ENCODE measurements at places on chromosomes 5 and 9. TPM values are rescaled to one million over a fixed set of nuclear protein-coding genes. Genes with fewer than 3 reads are reported as not detected.

Gene HSPA5
- 40.9 TPM for total RNA-seq

Gene SLCO4C1
- total RNA-seq: not detected

Gene SLC27A6
- not detected for total RNA-seq

Gene PRRX2
- not detected for total RNA-seq

Gene ALDOB
- not detected for total RNA-seq

Gene ARHGEF28
- not detected for total RNA-seq

Gene TTC33
- total RNA-seq: 18.5 TPM

Gene PCDHA3
- total RNA-seq: not detected

Gene C5orf34
- total RNA-seq: 15.7 TPM

Gene CCNG1
- total RNA-seq: 109 TPM

Gene ST8SIA4
- 20.4 TPM for total RNA-seq

Gene SLC35D2
- total RNA-seq: 0.51 TPM

Gene LCN2
- not detected for total RNA-seq

Gene GARIN3
- not detected for total RNA-seq

Gene EDIL3
- total RNA-seq: not detected

Gene LCN15
- total RNA-seq: not detected

Gene ADCY2
- not detected for total RNA-seq

Gene PRKACG
- total RNA-seq: not detected

Gene SPATA6L
- total RNA-seq: 0.22 TPM

Gene DMGDH
- total RNA-seq: not detected

Gene MTMR12
- 126 TPM for total RNA-seq

Gene FABP6
- 0.69 TPM for total RNA-seq

Gene ARID3C
- total RNA-seq: 0.48 TPM

Gene ECM2
- total RNA-seq: 0.11 TPM

Gene IL13
- not detected for total RNA-seq

Gene NR5A1
- not detected for total RNA-seq

Gene TLE1
- total RNA-seq: not detected

Gene MYMK
- not detected for total RNA-seq

Gene TNFSF8
- 17.9 TPM for total RNA-seq

Gene HTR4
- total RNA-seq: not detected

Gene ORM2
- not detected for total RNA-seq

Gene SAPCD2
- 53.2 TPM for total RNA-seq

Gene CORO2A
- total RNA-seq: 1.7 TPM

Gene SLC36A2
- not detected for total RNA-seq

Gene SLC25A48
- not detected for total RNA-seq

Data from Karpas-422 (cell line).